T-helper 1 cell treated with Interleukin-12 subunit alpha and Interleukin-12 subunit beta and Interleukin-4 antibody, amounts not matched to agents 30 ng/mL and 1 ng/mL, for 36 hours (primary cell): ENCODE measurements at places on chromosomes 6 and 20. TPM values are rescaled to one million over a fixed set of nuclear protein-coding genes. Genes with fewer than 3 reads are reported as not detected.

The RCAN2 gene
- 6.4 and 6.6 TPM in 2 replicates for total RNA-seq

The HRH3 gene
- not detected in 2 replicates for total RNA-seq

The GGTLC1 gene
- not detected in 2 replicates for total RNA-seq

The ZC2HC1B gene
- total RNA-seq: not detected in 2 replicates

The TM9SF4 gene
- 44.3 and 44.4 TPM in 2 replicates for total RNA-seq

The NKAIN4 gene
- not detected in 2 replicates for total RNA-seq

The IBTK gene
- 34.9 and 37.1 TPM in 2 replicates for total RNA-seq

The BMP6 gene
- total RNA-seq: 0.10 TPM in 1 of 2 replicates, not detected in the other

The FAM217A gene
- total RNA-seq: not detected in 2 replicates

The POM121L2 gene
- not detected in 2 replicates for total RNA-seq

The TINAG gene
- total RNA-seq: not detected in 2 replicates

The CST8 gene
- total RNA-seq: not detected in 2 replicates

The PKIB gene
- 0.39 and 0.49 TPM in 2 replicates for total RNA-seq

The PTK6 gene
- total RNA-seq: 1.2 TPM in 2 replicates

The MMP24OS gene
- total RNA-seq: 32.5 and 34.0 TPM in 2 replicates

The TMEM200A gene
- 7.4 and 7.8 TPM in 2 replicates for total RNA-seq

The PDYN gene
- total RNA-seq: not detected in 2 replicates

The MANEA gene
- 23.0 and 28.2 TPM in 2 replicates for total RNA-seq

The CFAP61 gene
- total RNA-seq: not detected in 2 replicates

The SIRPA gene
- not detected in 2 replicates for total RNA-seq

The HDGFL1 gene
- total RNA-seq: not detected in 2 replicates

The PRL gene
- total RNA-seq: not detected in 2 replicates

The PNLDC1 gene
- total RNA-seq: 0.59 and 0.74 TPM in 2 replicates

The WFDC10B gene
- total RNA-seq: not detected in 2 replicates

The C6orf47 gene
- 24.7 and 25.7 TPM in 2 replicates for total RNA-seq

The CDH26 gene
- 0.59 and 1.1 TPM in 2 replicates for total RNA-seq

The PREP gene
- 46.4 and 47.1 TPM in 2 replicates for total RNA-seq

The PI16 gene
- 2.5 and 4.6 TPM in 2 replicates for total RNA-seq

The RAET1L gene
- total RNA-seq: not detected in 2 replicates

The MOG gene
- not detected in 2 replicates for total RNA-seq
